ENCODE measurements at places on chromosomes 7 and 10.

GRCh38 chr7:66047426-66047825, 28.2 kb upstream of the ASL start:
- DNase-seq = no peak

DNA sequence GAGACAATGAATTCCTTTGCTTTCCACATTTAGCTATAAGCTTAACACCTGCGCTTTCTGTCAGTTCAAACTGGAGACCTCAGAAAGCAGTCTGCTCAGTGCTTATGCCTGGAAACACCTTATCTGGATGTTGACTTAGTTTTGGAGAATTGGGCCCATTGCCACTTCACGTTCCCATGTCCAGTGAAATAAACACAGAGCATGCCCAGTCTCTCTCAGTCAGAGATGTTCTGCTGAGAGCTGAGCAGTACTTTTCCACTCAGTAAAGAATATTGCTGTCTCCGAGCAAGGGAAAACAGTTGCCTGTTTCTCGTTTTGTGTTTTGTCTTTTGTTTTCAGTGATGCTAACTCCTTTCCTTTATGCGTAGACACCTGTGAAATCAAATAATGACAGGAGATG, 83.2 kb upstream of the PRR15 start:
- no peak for DNase-seq

- no peak for DNase-seq
These were observed 745.5 kb upstream of the POT1 start for GRCh38 chr7:125675169-125675568.

- no peak for DNase-seq
These were observed 64.0 kb upstream of the CACUL1 start for GRCh38 chr10:118818621-118819221.

DNA sequence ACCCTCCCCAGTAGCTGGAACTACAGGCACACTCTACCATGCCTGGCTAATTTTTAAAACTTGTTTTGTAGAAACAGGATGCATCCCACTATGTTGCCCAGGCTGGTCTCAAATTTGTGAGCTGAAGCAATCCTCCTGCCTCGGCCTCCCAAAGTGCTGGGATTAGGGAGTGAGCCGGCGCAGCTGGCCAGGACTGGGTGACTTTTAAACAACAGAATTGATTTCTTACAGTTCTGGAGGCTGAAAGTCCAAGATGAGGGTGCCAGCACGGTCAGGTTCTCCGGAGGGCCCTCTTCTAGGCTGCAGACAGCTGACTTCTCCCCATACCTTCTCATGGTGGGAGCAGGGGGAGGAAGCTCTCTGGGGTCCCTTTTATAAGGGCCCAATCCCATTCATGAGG, 75.2 kb upstream of the CHST15 start:
- no peak for DNase-seq

GRCh38 chr7:93707249-93707648, 132.7 kb upstream of the CALCR start:
- DNase-seq = no peak

- no peak for DNase-seq
These were observed 76.2 kb downstream of the CTBP2 start for GRCh38 chr10:125084191-125084613.

GRCh38 chr7:83468251-83468739, 180.6 kb downstream of the SEMA3E start:
- peak; percentile 17 for DNase-seq

- no peak for DNase-seq
These were observed 190.5 kb upstream of the PPP2R2D start for GRCh38 chr10:131710142-131710861.

DNA sequence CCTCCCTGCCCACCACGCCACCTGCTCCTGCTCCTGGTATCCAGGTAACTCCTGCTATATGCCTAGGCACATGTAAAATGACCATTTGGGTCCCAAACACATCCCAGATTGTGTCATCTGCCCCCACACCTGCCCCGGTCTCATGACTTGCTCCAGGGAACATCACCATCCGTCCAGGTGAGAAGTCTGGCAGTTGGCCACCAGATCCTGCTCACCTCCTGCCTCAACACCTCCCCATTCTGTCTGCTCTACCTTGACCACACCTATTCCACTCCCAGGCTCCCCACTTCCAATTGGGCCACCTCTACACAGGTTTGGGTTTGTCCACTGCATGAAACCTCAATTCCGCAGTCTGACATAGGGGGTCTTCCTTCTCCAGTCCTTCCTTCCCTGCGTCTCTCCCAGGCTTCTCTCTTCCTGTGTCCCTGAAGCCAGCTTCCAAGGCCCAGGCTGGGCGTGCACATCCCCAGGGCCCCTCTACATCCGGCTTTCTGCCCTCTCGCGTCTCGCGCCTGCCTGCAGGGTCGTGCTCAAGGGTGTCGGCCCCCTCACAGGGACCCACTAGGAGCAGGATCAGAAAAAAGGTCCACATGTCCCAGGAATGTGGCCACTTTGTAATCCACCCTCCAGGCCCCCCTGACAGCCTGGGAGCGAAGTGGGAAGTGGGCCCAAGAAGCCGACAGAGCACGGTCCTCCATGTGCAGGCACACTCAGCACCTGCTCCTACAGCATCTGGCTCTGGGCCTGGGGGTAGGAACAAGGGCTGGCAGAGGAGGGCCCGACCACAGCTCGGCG, 49.3 kb upstream of the DAGLB start:
- no peak for DNase-seq

- no peak for DNase-seq
These were observed 41.6 kb downstream of the BICC1 start for GRCh38 chr10:58554316-58554715.

GRCh38 chr10:72353028-72353964, 1.4 kb downstream of the DNAJB12 start:
- no peak for DNase-seq

- DNase-seq = no peak
These were observed 51.6 kb upstream of the MPP7 start for GRCh38 chr10:28354511-28354910.

- no peak for DNase-seq
These were observed 7.8 kb upstream of the FAM20C start for GRCh38 chr7:184294-185264.

DNA sequence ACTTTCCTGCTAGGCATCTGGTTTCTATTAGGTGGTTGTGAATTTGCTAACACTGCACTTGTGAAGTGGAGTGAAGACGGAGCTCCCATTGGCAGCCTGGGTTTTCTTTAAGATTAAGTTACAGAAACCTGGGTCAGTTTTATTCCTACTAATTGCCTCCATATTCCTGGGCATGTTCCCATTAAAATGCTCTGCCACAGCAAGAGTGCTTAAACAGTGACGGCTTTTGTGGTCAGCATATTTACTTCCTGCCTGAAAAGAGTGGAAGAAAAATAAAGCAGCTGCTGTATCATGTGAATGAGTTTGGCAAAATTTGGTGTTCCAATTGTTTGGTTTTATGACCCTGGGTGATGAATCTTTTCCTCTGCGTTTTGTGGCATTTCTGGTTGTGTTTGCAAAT, 96.9 kb upstream of the PLXDC2 start:
- no peak for DNase-seq

- no peak for DNase-seq
These were observed 75.9 kb downstream of the PPP1R3C start for GRCh38 chr10:91556691-91557566.

DNA sequence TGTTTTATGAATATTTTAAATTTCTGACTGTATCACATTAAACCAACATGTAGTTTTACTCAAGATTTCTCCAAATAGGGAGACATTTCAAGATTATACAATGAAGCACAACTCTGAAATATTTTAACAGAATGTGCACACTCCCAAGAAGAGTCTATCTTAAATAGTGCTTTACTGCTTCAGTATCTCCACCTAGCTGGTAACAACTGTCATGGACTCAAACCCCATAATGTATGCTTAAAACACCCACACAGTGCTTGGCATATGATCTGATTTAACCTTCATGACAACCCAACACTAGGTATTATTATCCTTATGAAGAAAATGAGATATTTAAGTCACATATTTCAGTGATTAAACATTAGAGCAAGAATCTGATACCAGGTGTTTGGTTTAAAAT, 45.9 kb downstream of the ASZ1 start:
- no peak for DNase-seq

GRCh38 chr10:86265236-86265894, 101.2 kb downstream of the GRID1 start:
- DNase-seq = no peak

DNA sequence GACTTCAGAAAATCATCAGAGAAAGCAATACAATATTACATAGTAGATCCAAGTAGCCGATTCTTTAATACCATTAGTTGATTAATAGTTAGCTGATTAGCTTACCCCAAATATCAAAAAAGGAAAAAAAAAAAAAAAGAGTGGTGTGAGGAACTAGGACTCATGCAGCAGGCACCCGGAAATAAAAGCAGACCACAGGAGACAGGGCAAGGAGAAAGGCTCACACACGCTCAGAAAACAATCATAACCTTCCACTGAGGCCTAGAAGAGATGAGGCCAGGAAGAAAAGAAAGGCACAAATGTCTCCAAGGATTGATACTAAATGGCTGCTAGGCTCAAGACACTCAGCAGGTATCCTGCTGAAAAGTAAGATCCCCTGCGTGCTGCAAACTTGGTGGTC, 25.9 kb downstream of the TRDMT1 start:
- DNase-seq = no peak

DNA sequence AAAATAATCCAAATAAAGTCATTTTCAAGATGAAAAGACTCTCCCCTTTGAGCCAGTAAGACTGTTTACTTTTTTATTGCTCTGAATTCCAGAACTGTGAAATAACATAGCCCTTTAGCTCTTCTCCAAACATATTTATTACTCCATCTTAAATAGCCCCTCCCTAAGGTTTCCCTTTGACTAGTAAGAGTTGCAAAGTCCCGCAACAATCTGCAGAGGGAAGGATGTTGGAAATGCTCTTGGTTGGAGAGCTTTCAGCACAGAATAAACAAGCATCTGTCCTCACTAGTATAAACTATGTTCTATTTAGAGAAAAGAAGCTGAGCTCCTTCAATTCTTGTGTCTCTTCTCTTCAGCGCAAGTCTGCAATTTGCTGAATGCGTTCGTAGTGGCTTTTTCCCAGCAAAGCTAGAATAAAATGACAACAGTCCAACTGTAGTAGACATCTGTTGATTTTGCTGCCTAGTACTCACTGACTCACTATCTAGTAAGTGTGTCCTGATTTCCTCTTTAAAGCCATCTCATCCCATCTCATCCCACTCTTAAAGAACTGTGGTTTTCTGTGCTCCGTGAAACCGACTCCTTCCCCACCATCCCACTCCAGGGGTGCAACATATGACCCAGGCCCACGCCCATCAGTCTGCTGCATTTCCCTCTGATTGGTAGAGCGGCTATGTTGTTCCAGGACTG, 104.0 kb downstream of the FAM107B start:
- DNase-seq = no peak

DNA sequence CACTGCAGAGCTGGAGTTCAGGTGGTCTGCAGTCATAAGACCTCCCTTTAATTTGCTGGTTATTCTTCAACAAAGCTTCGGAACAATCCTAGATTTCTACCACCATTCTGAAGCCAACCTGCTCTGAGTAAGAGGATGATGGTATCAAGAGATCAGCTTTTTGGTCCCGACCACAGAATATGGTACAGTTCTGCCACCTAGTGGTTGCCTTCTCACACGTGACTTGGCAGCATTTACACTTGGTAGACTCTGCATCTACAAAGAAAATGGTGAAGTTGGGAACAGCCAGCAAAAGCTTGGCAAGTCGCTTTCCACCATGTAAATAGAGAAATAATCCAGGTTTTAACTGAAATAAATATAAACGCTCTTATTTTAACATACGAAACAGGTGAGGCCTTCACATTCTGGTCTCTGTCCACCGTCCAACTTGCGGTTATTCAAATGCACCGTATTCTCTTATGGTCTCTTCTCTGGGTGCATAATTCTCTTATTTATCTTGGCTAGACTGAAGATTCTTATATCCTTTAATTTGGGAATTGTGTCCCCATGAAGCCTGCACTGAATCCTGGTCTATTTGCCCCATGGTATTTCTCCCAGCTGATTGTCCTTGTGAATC, 173.9 kb upstream of the GRM3 start:
- peak; percentile 43 for DNase-seq

DNA sequence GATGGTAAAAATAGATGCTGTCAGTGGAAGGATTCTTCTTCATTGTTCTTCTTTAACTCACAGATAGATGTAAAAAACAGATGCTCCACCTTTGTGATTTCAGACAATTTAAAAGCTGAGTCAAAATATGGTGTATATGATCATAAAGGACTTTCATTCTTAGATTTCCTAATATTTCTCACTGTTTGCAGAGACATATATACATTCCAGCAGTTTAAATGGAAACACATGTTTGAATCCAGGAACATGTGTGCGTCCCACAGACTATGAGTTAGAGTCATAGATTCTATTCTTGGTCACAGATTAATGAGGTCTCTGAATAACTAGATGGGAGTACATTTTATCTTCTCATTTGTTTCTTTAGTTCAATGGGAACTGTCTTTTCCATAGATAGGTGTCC, 109.6 kb downstream of the BICC1 start:
- no peak for DNase-seq

DNA sequence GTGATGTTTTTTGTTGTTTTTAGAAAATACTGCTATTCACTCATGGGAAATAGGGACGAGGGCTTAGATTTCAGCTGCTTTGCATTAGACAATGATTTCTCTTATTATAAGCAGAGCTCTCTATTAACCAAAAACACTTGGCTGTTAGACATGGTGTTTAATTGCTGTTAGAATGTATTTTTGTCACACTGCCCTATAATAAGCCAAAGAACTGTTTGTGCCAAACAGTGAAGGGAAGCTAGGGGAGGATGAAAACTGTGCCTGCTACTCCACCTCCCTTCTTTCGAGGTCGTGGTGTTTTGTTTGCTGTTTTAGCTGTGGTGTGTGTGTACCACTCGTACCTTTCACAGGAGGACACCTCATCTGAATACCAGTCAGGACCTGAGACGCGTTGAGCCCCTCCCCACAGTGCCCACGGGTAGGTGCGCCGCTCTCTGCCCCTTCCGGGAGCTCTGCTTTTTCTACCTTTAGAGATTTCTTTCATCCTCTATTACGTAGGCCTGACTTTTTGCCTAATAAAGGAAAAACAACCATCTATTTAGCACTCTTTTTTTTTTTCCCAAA, 57.9 kb downstream of the CUX1 start:
- no peak for DNase-seq

GRCh38 chr10:2978111-2978510, 89.2 kb upstream of the PFKP start:
- DNase-seq = no peak

- no peak for DNase-seq
These were observed 300.6 kb downstream of the DNAJB6 start for GRCh38 chr7:157637216-157637949.

DNA sequence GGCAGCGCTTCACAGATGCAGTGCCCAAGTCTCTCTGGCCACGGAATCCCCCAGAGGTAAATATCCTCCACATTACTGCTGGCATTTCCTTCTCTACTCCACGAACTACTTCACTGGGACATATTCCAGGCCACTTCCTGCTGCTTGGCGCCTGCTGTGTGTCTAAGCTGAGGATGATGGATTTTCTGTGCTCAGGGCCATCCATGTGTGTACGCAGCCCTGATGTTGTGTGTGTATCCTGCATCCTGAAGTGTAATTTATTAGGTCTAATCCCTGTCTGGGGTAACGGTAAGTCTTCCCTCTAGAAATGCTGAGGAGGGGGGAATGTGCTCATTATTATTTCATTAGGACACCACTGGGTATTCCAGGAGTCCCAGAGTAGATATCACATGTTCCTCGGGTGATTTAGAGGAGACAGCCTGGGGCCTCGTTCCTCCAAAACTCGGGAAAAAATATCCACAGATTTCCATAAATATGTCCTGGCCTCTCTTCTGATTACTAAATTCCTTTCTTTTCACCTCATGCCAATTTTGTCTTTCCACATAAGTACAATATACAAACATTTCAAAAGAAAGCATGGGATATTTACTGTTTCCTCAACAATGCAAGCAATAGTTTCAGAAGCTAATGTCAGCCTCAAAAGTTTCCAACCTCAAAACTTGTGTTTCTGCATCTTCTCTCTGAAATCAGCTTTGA, 25.5 kb upstream of the HABP2 start:
- no peak for DNase-seq
